B cell (primary cell): ENCODE measurements at places on chromosomes 13 and 19. TPM values are rescaled to one million over a fixed set of nuclear protein-coding genes. Genes with fewer than 3 reads are reported as not detected.

The KBTBD6 gene
- 8.5 and 8.8 TPM in 2 replicates for total RNA-seq

The CADM4 gene
- 0.42 and 1.1 TPM in 2 replicates for total RNA-seq

DNA sequence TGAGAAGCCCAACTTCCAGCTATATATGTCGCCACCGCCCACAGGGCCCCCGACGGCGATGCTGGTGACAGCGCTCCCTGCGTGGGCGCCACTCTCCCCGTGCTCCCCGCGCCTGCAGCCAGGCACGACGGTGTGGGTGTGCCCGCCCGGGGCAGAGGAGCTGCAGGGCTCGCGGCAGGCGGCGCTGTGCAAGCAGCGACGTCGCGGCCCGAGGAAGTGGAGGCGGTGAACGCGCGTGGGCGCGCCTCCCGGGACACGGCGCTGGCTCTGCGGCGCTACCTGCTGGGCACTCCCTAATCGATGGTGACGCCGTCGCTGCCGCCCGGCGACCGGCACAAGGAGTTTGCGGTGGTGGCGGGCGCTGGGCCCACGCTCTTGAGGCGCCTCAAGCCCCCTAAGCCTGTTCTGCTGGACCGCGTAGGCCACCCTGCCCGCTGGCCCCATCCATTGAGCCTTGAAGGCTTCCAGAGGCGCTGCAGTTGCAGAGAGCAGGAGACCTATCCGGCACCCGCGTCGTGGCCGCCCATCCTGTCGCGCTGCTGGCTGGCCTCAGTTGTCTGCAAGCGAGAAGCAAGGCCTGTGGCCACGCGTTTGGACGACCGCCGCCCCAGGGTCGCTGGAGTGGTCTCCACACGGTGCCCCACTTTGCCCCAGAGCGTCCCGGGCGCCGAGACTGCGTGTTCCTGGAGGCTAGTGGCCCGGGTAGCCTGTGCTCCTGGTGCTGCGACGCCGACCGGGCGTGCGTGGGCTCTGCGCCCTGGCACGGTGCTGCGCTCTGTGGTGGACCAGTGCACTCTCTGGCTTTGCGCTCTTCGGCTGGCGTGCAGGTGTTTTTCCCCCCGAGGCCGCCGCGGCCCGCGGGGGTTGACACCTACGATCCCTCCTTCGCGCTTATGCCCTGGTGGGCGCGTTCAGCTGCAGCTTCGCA lies 23.1 kb downstream of the LRFN3 start:
- peak; percentile 79 for DNase-seq
- H3K36me3 ChIP-seq = no peaks in the 10 kb centered on the region
- peaks cover 8% of the 10 kb centered on the region for H3K27me3 ChIP-seq
- no peak overlapping the region for H3K27ac ChIP-seq
- no peak overlapping the region for H3K4me3 ChIP-seq
- peaks cover 20% of the 10 kb centered on the region for H3K4me1 ChIP-seq

DNA sequence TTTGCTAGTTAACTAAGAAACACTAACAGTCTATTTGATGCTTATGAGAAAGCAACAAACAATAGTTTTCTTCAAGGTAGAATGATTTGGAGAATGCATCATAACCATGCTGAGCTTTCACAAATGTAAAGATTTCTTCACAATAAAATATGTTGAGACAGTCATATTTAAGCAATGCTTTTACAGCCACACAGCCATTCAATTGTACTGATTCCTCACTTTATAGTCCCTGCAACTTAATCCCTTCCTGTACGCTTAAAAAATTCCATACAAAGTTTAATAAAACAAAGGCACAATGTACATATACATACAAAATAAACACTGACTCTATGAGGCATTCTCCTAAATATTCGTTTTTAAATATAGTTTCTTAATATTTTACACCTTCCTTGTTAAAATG lies 4.7 kb upstream of the ACOD1 start:
- no peak overlapping the region for H3K4me3 ChIP-seq
- H3K4me1 ChIP-seq = peaks cover 5% of the 10 kb centered on the region
- H3K36me3 ChIP-seq = no peaks in the 10 kb centered on the region
- H3K27me3 ChIP-seq = no peaks in the 10 kb centered on the region
- no peak for DNase-seq
- H3K27ac ChIP-seq = no peak overlapping the region

DNA sequence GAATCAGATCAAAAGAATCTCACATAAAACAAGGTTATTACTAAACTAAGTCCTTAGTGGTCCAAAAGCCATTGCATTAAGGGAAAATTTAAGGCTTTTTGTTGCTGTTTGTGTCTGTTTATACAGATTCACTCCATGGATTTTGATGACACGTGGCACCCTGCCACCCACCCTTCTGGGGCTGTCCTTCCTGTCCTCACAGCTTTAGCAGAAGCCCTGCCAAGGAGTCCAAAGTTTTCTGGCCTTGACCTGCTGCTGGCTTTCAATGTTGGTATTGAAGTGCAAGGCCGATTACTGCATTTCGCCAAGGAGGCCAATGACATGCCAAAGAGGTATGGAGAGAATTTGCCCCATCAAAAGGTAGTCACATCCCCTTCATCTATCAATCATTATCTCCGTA lies 6.9 kb downstream of the ACOD1 start:
- no peak for DNase-seq
- no peak overlapping the region for H3K27ac ChIP-seq
- H3K36me3 ChIP-seq = no peaks in the 10 kb centered on the region

DNA sequence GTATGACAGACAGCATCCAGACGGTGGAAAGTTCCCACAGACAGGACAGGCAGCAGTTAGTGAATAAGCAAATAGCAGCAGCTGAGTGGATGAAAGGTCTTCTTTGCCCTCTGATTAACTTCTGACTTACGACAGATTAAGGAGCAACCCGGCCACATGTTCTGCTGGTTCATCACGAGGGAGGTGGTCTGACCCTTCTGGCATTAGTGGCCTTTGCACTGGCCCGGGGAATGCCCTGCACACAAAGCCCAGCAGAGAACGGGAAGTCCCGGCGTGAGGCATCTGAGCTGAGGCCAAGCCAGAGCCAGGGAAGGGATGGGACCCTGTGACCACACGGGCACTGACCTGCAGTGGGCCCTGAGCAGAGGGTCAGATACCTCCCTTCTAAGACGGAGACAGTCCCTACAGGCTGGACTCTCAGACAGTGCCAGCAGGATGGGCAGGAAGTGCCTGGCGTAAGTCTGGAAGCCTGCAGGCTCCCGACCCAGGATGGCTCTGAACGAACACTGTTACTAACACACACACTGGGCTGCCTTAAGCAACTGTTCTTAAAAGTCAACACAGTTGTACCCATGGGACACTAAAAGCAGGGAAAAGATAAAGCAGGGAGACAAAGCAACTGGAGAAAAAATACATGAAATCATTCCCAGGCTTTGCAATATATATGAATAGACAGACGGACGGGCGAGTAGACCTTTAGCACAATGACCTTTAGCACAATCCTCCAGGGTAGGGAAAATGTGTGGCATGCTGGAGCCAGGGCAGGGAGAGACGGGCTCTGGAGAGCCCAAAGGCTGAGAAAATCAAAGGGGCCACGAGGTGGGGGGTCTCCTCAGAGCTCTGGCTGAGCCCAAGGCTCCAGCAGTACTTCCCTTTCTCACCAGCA lies 6.3 kb downstream of the C19orf12 start:
- no peak overlapping the region for H3K27ac ChIP-seq
- no peak for DNase-seq
- H3K4me3 ChIP-seq = no peak overlapping the region
- peaks cover 20% of the 10 kb centered on the region for H3K4me1 ChIP-seq

DNA sequence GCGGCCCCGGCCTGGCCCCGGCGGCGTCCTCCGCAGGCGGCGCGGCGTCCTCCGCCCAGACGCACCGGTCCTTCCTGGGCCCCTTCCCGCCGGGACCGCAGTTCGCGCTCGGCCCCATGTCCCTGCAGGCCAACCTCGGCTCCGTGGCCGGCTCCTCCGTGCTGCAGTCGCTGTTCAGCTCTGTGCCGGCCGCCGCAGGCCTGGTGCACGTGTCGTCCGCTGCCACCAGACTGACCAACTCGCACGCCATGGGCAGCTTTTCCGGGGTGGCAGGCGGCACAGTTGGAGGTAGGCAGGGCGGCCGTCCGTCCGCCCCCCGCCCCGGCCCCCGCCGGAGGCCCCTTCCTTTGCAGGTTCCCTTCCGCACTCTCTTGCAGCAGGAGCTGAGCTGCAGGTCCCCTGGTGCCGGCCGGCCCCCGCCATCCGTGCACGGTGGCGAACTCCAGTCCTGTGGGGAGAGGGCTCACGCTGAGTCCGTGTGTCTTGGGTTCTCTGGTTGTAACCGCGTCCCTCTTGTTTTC lies 9.2 kb downstream of the PLEKHJ1 start:
- no peaks in the 10 kb centered on the region for H3K27me3 ChIP-seq
- DNase-seq = no peak
- H3K36me3 ChIP-seq = no peaks in the 10 kb centered on the region
- H3K4me1 ChIP-seq = peaks cover 40% of the 10 kb centered on the region
- H3K4me3 ChIP-seq = no peak overlapping the region

GRCh38 chr19:49664171-49665035 lies 1.3 kb downstream of the IRF3 start:
- peak overlapping the region; percentile 99 for H3K4me3 ChIP-seq
- no peaks in the 10 kb centered on the region for H3K27me3 ChIP-seq
- peak overlapping the region; percentile 59 for H3K27ac ChIP-seq

DNA sequence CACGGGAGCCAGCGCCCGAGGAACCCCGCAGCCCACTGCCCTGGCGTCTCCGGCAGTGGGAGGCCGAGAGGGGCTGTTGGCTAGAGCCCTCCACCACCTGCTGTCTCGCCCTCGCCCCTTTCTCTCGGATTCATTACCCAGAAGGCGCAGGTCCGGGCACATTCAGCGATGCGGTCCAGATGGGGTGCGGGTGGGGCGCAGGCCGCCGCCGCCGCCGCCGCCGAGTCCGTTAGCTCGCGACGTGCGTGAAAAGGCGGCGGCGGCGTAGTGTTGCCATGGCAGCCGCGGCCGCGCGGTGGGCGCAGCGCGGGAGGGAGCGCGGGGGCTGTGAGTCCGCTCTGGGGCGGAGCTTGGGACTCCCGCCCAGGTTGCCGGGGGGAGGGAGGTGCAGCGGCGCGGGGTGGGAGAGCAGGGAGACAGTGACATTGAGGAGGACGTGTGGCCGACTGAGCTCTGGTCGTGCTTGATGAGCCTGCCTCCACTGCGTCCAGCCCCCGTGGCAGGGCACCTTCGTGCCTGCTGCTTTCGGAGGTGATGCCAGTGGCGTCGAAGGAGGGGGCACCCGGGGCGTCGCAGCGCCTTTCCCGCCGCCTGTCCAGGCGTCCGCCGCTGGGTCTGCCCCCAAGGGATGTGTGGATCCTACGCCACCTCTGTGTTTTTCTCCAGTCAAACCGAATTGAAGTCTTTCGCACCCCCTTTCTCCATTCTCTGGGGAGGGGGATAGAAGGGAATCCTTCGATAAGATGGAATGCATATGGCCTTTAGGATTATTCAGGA lies at the start of gene KATNAL1:
KATNAL1 (minus strand) TSS at position 358 of the 777 bp plus-strand sequence. CDS start 23,774 bp downstream, outside the sequence.
- peak within 1 kb of the TSS; percentile 92 for H3K4me3 ChIP-seq
- DNase-seq = no peak
- H3K27ac ChIP-seq = peak within 1 kb of the TSS; percentile 87

DNA sequence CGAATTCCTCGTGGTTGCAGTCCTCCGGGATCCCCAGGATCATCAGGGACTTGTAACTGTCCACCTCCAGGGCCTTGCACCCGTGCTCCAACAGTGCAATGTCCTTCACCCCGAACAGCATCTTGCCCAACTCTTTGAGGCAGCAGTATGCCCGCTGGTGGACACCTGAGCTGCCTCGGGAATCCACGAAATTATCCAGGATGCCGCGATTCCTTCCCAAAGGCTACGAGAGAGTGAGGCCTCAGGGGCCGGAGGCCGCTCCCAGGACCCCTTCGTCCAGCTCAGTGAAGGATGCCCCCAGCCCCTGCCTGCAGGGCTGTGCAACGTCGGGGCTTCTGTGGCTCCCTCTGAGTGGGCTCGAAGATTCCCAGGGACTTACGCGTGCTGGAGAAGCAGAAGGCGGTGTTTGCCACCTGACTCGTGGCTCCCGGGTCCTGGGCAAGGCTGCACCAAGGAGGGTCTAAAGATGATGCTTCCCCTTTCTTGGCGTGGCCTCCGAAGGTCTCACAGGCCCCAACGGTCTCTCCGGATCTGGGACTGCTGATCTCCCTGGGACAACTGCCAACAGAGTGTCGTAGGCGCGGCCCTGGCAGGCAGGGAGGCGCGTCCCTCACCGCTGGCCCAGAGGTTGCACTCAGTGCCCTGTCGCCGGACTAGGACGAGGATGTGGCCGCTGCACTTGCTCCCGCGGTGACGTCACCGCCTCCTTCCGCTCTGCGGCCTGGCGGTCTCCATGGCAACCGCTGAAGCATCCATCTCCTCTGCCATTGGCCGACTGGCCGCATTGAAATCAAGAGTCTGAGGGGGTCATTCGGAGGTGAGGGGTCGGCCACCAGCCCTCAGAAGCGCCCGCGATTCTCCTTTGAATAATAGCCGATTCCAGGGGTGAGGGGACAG lies at the start of gene PNMA8C:
PNMA8C (minus strand) TSS at position 698 of the 897 bp plus-strand sequence; CDS start at position 121, 577 bp downstream.
- H3K4me3 ChIP-seq = peak within 1 kb of the TSS; percentile 23
- peaks cover 21% of the 10 kb centered on the region for H3K4me1 ChIP-seq
- DNase-seq = peak; percentile 68
- H3K36me3 ChIP-seq = no peaks in the 10 kb centered on the region

GRCh38 chr13:59442461-59442860 lies 721.3 kb downstream of the DIAPH3 start:
- H3K4me3 ChIP-seq = no peak overlapping the region
- no peaks in the 10 kb centered on the region for H3K36me3 ChIP-seq
- H3K4me1 ChIP-seq = peaks cover 17% of the 10 kb centered on the region
- H3K27me3 ChIP-seq = peaks cover 5% of the 10 kb centered on the region

- H3K4me1 ChIP-seq = peaks cover 85% of the 10 kb centered on the region
- peaks cover 10% of the 10 kb centered on the region for H3K36me3 ChIP-seq
These were observed 65.0 kb downstream of the ARHGEF7 start for GRCh38 chr13:111179908-111180760.
